Ammon's horn (tissue), 1 donor: ENCODE measurements at places on chromosomes 3 and 15.

GRCh38 chr3:72102112-72102616 lies 317.2 kb upstream of the PROK2 start:
- DNase-seq = peak; percentile 68

GRCh38 chr3:148866261-148866660 lies 1.2 kb downstream of the CPA3 start:
- no peak for DNase-seq

DNA sequence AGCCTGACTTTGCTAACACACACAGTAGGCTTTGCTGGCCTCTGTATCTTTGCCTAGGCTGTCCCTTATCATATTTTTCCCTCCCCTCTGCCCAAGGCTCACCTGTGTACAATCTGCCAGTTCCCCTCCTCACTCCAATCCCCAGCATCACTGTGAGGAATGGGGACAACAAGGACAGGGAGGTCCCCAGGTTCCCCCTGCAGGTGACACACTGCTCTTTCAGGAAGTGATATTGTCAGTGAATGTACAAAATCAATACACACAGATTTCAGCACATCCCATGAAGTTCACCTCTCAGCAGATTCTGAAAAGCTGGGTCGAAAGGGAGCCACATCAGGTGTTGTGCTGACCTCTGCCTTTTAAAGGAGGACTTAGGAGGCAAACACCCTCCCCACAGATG lies 177.5 kb downstream of the RAB11A start:
- DNase-seq = no peak

DNA sequence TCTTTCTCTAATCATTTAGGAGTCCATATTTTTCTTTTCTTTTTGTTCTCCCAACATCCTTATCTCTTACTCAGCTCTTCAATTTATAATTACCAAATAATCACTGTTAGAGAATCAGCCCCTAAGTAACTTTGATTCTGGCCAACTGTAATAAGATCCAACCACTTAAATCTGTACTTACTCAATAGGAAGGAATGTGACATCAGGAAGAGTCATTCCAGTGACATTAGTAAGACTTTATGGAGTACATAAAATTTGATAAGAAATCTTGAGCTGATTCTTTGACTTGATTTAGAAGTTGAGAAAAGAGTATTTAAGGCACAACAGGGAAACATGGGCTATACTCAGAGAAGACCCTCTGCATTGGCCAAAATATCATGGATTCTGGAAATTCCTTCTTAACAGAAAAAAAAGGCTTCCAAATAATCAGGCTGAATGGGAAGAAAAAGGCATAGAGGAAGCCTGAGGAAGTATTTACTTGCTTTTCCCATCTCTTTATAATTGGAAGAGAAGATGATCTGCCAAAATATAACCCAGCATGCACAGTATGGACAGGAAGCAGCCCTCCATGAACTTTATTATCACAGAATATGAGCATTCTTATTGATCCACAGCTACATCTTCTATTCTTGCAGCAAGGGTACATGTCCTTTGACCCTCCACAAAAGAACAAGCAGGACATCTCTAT lies 289.7 kb upstream of the TPRG1 start:
- no peak for DNase-seq

DNA sequence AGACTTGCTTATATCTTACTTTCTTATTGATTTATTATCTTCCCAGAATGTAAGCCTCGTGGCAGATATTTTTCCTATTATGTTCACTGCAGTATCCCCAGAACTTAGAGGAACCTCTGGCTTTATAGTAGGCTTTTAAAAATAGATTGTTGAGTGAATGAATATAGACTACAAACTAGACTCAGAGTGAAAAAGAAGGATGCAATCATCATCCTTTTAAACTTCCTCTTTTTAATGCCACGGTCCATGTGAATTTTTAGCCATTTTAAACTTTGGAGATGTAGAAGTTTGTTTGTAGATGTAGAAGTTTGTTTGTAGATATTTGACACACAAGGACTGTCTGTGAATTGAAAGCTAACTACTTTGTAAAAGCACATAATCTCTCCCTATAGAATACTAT lies 7.2 kb upstream of the P2RY12 start:
- no peak for DNase-seq

DNA sequence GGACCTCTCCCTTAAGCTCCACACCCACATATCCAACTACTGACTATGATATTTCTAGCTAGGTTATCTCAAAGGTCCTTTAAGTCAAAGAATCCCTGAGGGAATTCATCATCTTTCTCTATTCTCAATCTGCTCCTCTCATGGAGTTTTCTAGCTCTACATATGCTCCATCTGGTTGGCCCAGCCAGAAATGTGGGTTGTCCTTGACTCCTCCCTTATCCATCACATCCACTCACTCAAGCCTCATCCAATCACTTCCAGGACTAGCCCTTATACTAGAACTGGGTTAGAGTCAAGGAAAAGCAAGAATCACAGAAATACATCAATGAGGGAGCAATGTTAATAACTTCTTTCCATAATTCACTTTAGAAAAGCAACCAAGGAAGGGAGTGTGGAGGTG lies 45.4 kb downstream of the ZNF106 start:
- DNase-seq = no peak

DNA sequence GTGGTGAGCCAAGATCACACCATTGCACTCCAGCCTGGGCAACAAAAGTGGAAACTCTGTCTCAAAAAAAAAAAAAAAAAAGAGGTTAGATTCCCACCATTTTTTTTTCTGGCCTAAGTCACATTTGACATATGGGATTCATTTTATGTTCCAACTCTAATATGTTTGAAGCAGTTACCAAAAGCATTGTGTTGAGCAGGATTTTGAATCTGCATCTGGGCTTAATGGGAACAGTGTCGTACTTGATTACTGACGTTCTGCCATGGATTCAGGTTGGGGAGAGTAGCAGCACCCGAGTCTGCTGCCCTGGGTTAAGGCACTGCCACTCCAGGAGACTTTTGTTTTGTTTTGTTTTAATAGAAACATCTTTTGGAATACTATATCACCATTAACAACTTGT lies 348.7 kb upstream of the TBL1XR1 start:
- no peak for DNase-seq
